ENCODE measurements at places on chromosomes 5 and 9. TPM values are rescaled to one million over a fixed set of nuclear protein-coding genes. Genes with fewer than 3 reads are reported as not detected.

Gene GPR21
- total RNA-seq, result 1.9 TPM

Gene NR5A1
- not detected for total RNA-seq

Gene PCA3
- not detected for total RNA-seq

Gene OR1L6
- total RNA-seq, result not detected

Gene PCDHB6
- total RNA-seq, result under 0.01 TPM

Gene MYOT
- not detected for total RNA-seq

Gene C9orf50
- not detected for total RNA-seq

Gene PRRT1B
- not detected for total RNA-seq

Gene TMEM174
- total RNA-seq, result not detected

Gene RNF208
- not detected for total RNA-seq

Gene EPB41L4B
- 0.32 TPM for total RNA-seq

Gene KIF20A
- total RNA-seq, result 60.0 TPM
